Hematopoietic multipotent progenitor cell treated with erythropoietin and hydrocortisone succinate and interleukin-3 and kit ligand, for 15 days (in vitro differentiated cells): ENCODE measurements at places on chromosomes 4 and X.

DNA sequence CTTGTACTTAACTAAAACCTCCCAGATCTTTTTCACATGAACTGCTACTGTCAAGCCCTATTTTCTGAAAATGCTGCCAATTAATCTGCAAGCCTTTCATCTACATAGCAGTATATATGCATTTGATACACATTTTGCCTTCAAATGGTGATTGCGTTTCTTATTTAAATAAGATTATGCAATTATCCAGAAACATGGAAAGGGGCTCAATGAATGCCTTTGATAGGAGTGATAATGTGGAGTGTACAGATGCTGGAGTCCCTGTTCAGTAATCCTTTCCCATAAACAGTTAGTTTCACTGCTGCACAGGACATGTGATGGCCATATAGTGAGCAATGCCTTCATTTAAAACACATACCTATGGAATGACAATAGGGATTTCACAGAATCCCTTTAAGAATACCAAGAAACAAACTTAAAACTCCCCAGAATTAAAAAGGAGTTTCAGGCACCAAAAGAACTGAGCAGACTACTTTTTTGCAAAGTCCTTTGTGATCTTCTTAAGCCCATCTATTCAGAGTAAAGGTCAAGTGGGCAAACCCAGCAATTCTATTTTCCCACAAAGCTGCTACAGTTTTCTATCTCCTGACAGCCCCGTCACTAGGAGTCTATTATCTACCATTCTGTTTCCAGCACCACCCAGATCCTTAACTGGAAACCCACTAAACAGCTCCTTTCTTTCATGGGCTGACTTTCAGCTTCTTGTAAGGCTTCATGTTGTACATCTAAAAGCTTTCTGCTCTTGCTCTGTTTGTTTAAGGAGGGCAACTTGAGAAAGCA lies 120.3 kb downstream of the UNC5C start:
- DNase-seq, result no peak

DNA sequence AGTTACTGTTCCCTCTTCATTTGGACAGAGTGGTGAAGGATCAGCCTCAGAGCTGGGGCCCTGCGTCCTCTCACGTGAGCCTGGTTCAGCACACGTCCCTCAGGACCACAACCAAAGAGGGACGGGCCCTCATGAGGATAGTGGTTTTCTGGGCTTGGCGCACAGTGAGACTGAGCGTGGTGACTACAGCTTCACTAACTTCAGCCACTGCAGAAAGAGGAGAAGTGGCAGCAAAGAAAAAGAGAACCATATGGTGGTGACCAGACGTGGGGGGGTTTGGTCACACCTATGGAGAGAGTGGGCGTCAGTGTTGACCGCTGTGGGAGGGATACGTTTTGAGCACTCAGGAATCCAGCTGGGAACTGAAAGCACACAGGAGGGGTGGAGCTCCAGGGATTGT lies 21.8 kb upstream of the TNIP3 start:
- DNase-seq, result no peak

GRCh38 chrX:15167826-15168225 lies 102.1 kb downstream of the ASB9 start:
- no peak for DNase-seq

- DNase-seq, result no peak
Observed at GRCh38 chr4:63492515-63492914, 916.7 kb downstream of the TECRL start.

DNA sequence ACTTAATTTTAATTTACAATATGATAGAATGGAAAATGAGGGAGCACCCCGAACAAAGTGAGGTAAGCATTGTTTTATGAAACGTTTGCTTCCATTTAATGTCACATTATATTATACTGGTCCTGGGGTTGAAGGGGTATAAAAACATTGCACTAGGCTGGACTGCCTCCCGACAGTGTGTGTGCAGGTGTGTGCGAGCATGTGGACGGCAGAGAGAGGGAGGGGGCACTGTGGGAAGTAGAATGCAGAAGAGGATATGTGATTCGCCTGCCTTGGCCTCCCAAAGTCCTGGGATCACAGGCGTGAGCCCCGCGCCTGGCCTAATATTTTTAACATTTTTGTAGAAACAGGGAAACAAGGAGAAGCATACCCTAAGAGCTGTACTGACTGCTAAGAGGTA lies 36.0 kb downstream of the IRF2 start:
- DNase-seq, result no peak

DNA sequence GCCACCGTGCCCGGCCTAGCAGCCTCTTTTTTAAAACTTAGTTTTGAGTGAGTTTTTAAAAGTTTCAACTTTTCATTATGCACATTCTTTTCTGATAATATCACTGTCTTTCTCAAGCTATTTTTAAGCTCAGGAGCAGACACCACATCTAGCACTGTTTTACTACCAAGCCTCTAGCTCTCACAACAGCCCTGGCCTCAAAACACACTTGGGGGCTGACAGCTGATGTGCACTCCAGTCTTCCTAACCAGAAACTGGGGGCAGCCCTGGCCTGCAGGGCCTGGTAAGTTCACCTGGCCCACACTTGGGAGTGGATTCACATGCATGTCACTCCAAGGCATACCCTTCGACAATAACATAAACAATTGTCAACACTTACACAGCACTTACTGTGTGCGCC lies 34.0 kb downstream of the CENPU start:
- DNase-seq, result no peak

DNA sequence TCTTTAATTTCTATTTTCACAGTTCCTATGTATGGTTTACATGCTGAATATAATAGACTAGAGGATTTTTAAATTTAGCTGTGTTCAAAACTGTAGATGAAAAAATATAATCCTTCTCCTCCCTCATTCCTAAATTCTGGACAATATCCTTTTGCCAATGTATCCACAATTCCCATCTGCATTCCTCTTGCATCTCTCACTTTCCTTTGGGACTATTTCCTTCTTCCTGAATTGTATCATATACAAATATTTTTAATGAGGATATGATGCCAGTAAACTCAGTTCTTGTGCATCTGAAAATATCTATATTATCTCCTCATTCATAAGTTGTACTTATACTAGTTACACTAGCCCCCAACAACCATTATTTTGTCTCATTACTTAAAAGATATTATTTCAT lies 46.7 kb downstream of the DDX60L start:
- no peak for DNase-seq

GRCh38 chr4:74054483-74055047 lies 16.1 kb upstream of the CXCL3 start:
- no peak for DNase-seq

DNA sequence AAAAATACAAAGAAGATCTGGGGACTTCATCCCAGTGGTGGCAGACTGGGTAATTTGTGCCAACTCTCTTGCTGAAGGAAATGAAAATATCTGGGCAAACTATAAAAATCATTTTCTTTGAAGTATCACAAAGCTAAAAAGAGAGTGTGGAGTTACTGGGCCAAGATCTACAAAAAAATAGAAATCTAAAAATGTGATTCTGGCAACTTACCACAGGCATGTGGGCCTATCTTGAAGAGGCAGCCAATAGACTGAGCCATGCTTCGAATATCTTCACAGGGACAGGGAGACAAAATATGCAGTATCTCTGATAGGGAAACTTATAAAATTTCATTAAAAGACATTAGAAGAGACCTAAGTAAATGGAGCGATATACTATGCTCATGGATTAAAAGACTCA lies 168.8 kb downstream of the RCHY1 start:
- DNase-seq, result no peak

GRCh38 chr4:40182954-40183353 lies 13.9 kb upstream of the RHOH start:
- no peak for DNase-seq

GRCh38 chr4:156217236-156217635 lies 263.6 kb upstream of the CTSO start:
- DNase-seq, result no peak

DNA sequence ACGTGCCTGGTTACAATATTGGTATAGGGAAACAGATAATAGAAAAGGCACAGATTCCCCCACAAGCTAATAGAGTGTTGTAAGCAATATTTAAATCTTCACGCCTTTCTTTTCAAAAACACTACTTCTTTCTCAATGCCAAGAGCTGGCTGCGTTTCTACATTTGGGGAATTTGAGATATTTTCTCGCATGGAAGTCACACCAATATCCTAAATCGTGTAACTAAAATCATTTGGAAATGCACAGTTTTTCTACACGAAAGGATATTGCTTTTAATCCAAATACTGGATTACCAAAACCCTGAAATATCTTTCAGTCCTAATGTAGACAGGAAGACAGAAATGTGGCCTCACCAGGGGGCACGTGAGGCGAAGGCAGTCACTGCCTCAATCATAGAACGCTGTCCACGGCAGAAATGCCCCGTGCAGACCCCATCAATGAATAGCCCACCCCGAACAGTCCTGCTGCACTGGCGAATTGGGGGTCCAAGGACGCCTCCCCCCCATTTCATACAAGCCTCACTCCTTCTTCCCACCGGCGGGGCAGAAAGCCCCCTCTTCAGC lies 106.6 kb downstream of the NSUN7 start:
- no peak for DNase-seq

GRCh38 chr4:30950737-30951136 lies 230.6 kb downstream of the PCDH7 start:
- no peak for DNase-seq
